ENCODE measurements at places on chromosomes 2 and 18.

DNA sequence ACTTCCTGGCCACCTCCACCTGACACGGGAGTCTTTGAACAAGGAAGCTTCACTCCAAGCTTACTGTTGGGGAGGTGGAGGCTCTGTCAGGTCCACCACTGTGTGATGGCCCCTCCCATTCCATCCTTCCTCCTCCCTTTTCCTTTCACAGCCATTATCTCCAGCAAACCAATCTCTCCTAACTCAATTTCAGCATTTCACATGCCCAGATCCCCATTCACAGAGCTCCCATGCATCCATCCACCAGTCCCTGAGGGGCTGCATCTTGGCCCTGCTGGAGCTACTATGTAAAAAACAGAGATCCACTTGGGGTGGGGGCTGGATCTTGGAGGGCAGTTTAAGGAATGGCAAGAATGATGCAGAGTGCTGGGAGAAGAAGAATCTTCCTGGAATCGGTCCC lies 129.0 kb upstream of the COPS8 start:
- no peak for DNase-seq

DNA sequence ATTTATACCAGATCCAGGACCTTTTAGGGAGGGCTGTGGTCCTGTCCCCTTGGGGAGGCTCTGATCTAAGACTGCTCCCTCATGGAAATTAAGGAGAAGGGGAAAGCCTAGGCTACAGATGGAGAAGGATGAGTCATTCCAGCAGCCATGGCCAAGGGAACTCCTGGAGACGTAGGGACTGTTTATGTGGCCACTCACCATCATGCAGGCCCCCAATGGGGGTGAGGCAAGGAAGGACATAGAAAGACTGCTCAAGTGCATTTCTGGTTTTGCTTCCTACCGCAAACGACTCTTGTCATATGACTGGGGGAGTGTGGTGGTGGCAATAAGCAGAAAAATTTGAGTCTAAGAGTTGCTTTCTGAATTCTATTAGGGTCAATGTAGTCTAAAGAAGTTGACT lies 54.0 kb upstream of the CYP1B1 start:
- peak; percentile 25 for DNase-seq

- no peak for DNase-seq
These were observed 103.0 kb upstream of the SOX11 start for GRCh38 chr2:5589183-5589582.

DNA sequence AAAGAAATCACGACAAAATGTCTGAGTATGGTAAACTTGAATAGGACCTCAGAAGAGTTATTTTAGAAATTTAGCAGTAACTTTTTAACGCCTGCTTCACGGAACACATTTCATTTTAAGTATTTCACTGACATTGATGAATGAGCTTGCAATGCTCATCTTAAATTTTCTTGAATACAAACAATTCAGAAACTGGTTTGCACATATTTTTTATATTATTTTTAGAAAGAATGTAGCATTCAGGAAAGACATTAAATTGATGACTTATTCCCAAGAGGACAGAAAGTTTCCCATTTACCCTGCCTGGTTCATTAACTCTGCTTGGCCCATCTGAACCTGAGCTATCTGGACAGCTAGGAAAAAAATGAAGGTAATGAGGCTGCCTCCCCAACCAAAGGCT lies 89.3 kb downstream of the MBD2 start:
- DNase-seq, result no peak

GRCh38 chr2:148031152-148031551 lies 10.3 kb downstream of the MBD5 start:
- DNase-seq, result no peak

DNA sequence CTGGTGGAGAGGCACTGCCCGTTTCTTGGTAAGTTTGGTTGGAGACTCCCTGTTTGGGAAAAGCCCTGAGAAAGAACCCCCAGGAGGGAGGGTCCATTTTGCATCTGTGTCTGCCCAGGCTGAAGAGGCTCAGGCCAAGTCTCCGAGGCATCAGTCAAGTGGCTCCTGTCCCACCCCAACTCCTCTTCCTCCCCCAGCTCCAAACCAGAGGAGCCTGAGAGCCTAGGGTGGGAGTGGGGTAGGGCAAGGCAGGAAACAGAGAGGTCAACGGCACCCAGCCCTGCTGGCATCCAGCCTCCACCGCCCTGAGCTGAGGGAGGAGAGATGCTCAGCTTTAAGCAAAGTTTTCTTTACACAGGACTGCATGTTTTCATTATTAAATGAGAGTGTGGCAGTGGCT lies 38.2 kb downstream of the CYP27C1 start:
- DNase-seq, result no peak

DNA sequence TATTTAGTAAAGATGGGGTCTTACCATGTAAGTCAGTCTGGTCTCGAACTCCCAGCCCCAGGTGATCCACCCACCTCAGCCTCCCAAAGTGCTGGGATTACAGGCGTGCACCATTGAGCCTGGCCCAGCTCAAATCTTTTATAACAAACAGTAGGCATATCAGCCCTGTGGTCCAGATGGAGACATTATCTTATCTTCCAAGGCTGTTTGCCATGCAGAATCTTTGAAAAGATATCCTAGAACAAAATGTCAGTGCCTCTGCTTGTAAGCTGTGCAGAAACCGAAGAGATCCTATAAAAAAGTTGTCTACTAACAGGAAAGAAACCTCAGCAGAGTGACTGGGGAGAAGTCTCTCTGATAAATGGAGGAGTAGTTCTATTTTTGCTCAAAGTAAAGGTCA lies 142.1 kb downstream of the PTH2R start:
- no peak for DNase-seq

GRCh38 chr2:149877074-149877473 lies 289.5 kb upstream of the MMADHC start:
- no peak for DNase-seq

DNA sequence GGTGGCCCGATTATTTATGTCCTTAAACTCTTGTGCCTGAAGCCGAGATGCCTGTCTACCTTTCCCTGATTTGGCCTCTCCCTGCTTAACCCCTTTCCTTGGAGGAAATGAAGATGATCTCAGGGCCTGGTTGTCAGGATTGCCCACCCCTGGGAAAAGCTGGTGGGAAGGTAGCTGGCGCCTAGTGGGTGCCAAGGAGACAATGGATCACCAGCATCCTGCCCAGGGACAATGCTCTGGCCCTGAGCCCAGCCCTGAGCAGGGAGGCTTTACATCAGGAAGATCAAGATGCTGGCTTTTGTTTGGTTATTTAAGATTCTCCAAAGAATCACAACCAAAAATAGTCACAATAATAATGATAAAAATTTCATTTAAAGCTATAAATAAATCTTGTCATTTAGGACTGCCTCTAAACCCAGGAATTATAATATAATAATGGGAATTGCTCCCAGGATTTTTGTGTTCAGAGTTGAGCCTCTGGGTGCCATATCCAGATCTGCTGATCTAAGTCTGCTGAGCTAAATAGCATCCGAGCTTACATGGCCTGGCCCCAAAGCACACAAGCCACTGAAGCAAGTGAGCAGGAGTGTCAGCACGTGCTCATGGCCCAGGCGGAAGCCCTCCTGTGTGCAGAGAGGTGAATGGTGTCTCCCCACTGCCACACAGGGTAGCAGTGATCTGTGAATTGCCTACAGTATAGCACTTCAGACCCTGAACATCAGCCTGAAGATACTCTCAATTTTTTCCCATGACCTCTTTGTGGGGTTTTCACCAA lies 57.8 kb upstream of the MAP3K20 start:
- no peak for DNase-seq

DNA sequence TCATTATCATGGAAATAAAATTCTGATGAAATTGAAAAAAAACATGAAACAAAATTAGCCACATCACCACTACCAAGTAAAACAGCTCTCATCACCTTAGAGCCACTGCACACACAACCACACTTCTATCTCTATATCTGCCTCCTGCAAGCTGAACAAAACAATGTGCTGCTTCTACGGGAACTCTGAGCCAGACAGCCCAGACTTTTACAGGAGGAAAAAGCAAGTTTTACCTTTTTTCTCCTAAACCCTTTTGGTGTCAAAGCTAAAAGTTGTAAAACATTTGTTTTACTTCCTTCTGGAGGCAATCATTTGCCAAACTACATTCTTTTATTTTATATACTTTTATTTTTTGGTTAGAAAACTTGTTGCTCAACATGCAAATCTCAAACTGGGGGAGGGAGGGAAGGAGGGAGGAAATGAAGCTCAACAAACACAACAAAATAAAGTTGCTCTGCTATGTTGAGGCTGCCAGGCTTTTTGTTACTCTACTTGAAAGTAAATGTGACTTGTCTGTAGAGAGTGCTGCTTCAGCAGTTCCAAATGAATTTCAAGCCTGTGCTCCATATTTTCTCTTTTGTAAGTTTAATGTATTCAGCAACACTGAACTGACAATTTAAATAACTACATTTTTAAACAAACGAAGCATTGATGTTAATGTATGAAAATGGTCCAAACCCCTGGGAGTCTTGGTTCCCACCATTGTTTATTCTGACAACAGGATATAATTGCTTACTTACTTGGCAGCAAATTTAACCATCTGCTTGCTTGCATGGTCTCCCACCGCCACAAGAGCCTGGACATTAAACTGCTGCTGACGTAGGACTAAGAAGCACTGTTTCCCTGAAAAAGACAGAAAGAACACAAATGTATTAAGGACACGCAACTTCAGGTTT lies 24.5 kb downstream of the DARS1 start:
- no peak for DNase-seq

DNA sequence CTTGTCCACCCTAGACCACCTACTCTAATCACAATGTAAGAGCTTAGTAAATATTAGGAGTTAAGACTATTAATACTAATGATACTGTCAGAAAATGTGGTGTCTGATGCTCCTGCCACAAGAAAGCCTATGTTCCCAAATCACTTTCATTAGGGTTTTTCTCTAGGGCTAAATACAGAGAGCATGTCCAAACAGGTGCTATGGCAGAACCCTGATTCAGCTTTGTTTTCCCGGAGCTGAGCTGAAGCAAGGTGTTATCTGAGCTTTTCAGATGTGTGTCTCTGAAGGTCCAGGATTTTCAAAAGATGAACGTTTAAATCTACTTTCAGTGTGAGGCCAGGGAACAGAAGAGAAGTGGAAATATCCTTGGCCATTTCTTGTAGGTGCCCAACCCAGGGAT lies 40.6 kb downstream of the CPO start:
- no peak for DNase-seq

DNA sequence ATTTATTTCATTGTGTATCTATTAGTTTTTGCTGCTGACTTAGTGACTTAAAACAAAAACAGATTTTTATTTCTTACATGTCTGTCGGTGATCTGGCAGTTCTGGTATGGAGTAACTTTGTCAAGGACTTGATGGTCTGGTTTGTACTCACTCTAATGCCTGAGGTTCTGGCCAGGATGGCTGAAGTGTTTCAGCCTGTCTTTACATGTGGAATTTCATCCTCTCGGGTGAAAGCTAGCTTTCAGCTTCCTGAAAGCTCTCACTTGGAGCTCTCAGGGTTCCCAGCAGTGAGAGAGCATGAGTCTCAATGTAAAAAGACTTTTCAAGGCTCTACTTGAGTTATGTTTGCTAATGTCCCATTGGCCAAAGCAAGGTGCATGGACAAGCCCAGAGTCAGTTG lies 216.4 kb downstream of the NR4A2 start:
- DNase-seq, result no peak

DNA sequence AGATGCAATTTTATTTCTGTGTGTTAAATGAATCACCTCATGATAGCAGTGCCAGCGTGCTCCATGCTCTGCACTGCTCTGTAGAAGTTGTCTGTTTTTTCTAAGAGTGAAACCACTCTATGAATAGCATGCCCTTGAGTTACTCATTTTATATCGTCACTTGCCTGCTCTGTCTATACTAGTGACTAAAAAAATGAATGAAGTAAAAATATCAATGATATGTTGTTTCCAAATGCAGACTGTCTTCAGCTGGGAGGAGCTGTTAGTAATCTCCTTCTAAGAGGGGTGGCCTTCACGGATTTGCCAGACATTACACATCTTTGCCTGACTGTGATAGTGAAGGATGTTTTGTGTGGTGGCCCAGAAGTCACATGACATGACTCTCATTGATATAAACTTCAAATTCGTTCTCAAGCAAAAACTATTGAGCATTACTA lies 852.1 kb downstream of the CNTNAP5 start:
- no peak for DNase-seq

- DNase-seq, result peak; percentile 45
These were observed 84.1 kb upstream of the POMC start for GRCh38 chr2:25252291-25253152.

DNA sequence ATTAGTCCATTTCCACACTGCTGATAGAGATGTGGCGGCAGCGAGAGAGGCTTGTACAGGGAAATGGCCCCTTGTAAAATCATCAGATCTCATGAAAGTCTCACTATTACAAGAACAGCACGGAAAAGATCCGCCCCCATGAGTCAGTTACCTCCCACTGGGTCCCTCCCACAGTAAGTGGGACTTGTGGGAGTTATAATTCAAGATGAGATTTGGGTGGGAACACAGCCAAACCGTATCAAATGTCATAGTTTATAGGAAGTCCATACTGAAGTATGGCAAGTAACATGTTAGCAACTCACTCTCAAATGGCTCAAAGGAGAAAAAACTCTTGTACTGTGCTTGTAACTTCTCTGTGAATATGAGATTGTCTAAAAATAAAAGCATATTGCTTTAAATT lies 56.1 kb downstream of the FARP2 start:
- peak; percentile 82 for DNase-seq

DNA sequence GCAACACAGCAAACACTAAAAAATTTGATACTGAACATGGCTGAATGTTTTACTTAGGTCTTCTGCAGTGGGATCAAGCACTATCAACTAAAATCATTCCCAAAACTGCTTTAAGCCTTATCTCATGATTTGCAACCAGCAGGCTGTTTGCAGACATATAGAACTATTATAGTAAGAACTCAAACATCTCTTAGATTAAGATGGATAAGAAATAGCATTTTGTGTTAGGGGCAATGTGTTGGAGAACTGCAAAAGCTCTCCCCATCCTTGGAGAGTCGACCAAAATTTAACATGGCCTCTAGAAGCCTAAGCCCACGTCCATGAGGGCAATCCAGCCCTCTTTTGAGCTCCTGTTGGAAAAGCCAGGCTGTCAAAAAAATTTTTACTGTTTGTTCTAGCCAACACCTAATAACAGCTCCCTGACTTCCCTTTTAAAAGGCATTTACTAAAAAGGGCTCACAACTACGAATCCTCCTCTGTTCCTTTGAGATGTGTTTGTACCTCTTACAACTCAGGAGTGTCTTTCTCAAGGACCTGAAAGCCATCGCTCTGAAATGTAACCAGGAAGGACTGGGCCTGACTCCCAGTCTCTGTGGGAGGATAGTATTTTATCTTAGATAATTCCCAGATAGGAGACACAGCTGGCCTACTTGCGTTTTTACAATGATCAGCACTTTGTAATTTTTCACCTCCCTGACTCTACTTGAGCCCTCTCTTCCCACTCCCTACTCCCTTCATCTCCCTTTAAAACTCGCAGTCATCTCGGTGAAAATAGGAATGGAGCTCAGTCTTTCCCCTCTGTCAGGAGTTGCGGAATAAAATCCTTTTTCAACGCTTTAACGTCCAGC lies 1.4 kb downstream of the KRCC1 start:
- peak; percentile 9 for DNase-seq

GRCh38 chr18:55570966-55571365 lies 17.0 kb downstream of the TCF4 start:
- no peak for DNase-seq

DNA sequence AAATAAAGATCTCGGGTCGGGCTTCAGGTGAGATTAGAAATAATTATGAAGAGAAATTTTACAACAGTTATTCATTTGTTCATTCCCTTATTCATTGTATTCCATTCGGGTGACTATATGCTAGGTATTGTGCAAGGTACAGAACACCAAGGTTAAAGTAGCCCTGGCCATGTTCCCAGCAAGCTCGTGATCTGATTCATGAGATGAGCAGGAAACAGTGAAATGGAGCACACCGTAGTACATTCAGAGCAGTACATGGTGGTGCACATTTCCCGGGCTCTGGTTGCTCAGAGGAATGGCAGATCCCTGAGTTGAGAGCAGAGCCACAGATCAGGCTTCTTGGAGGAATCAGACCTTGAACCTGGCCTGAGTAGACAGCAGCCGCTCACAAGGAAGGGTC lies 87.7 kb downstream of the PRKRA start:
- peak; percentile 37 for DNase-seq

All from EL (cell line).